ENCODE measurements at places on chromosomes 2 and 18.

DNA sequence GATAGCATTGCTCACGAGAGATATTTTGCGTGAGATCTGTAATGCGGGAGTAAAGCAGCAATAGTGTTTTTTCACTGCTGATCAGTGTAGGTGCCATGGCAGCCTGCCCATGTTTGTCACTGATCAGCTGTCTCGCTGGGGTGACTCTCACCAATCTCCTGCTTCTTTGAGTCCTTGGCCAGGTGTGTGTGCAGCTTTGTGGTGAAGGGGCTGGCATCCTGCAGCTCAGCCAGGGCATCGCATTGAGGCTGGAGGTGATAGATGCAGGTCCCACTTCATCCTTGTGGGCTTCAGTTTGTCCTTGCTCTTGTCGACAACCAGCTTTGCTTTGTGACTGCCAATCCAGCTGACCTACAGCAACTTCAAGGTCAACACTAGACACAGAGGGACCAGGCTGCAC lies 258.3 kb upstream of the CXCR4 start:
- DNase-seq = no peak

DNA sequence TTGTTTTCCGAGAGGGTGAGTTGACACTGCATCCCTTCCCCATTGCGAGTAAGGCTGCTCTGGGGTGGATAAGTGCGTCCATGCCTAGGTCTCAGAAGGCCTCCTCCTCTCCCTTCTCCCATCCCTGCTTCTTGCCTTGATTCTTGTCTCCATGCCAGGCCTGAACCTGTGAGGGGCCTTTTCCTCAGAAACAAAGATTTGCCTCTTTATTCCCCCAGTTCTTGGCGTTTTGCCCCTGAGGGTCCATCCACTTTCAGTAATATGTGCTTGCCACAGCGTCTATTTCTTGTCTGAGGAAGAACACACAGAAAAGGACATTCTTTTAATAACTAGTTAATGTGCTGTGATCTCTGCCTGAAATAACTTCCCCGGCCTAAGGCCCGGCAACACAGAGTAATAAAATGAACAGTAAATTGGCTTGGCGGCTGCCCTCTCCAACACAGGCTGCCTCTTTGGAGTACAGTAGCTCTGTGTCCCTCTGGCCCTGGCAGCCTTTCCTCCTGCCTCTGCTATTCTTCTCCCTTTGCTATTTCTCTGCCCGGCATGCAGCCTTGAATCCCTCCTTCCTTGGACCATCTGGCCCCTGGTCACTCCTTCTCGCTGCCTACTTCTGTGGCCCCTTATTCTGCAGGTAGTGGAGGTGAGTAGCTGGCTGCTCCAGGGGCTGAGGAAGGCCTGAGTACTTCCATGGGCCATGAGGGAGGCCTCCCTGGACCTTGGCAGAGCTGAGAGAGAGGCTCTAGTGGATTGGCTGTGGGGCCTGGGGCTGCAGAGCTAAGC lies 4.4 kb downstream of the EHD3 start:
- no peak for DNase-seq

DNA sequence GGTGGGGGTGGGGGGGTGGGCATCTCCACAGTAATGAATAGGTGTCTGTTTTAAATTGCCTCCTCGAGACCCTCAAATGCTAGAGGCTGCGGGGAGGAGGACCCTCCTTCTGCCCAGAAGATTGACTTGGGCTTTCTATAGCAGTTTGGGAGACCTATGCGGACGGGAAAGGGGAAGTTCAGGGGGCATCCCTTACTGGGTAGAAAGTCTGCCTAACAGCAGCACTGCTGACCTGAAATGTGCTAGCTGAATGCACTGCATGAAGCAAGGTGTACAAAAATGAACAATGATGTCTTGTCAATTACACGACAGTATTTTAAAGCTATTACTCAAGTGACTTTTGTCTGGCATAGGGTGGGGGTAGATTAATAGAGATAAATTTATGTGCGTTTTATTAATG lies 2.5 kb downstream of the DCC start:
- no peak for DNase-seq

DNA sequence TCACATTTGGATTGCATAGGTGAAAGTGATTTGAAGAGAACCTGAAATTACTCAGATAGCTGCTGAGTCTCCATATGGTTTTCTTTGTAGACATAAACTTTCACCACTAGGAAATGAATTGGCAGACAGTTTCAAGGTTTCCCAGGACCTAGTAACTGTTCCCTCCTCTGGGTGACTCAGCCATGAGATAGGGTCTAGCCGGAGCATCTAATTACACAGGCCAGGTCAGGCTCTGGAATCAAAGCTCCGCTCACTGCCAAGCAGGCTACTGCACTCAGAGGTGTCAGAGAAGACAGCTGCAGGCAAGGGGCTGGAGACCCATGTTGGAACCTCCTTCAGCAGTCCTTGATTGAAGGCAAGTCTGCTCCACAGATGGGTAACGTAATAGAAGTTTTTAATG lies 429.2 kb downstream of the TNS1 start:
- no peak for DNase-seq

GRCh38 chr18:35481960-35482366 lies 15.8 kb downstream of the INO80C start:
- no peak for DNase-seq

- no peak for DNase-seq
These were observed 111.9 kb downstream of the IRS1 start for GRCh38 chr2:226687641-226688253.

DNA sequence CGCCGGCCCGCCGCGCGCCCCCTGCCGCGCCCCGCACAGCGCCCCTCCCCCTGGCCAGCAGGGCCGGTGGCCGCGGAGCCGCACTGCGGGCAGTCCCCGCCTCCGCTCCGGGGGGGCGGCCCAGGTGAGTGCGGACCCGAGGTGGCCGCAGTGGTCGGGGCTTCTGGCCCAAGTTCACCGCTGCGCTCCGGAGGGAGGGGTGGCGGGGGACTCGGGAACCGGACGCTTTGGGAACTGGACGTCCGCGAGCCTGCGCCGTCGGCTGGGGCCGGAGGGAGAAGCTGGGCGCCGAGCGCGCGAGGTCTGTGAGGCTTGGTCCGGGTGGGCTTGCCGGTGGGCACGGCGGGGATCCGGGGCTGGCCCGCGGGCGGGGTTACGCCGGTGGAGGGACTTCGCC lies 591 bp upstream of the LDLRAD4 start:
- DNase-seq = no peak

DNA sequence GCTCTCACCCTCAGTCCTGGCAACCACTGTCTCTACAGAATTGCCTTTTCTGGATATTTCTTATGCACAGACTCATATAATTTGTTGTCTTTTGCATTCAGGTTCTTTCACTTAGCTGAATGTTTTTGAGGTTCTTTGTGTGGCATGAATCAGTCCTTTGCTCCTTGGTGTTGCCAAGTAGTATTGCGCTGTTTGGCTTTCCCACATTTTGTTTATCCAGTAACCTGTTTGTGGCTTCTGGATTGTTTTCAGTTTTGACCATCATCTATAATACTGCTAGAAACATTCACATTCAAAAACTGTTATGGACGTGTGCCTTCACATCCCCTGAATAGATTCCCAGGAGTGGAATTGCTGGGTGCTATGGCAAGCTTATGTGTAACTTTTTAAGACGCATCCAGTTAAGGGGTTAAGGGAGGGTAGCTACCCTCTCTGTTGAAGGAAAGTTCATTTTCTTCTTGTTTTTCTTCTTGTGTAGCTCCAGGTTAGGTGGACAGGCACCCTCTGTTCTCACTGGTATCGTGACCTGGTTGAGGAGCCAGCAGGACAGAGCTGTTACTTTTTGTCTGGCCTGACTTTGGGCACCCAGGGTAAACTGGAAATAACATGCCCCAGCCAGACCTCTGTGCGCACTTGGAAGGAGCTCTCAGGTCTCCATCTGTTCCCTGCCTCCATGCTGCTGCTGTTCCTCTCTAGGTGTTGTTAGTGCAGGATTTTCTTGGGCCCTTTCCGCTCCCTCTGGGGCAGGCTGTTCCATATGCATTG lies 29.6 kb downstream of the ARHGAP25 start:
- no peak for DNase-seq

GRCh38 chr2:172083628-172084394 lies 1.5 kb upstream of the DLX1 start:
- DNase-seq = peak; percentile 30

GRCh38 chr2:5569256-5569655 lies 122.9 kb upstream of the SOX11 start:
- no peak for DNase-seq

GRCh38 chr2:169507698-169508097 lies 1.8 kb upstream of the KLHL41 start:
- DNase-seq = no peak

GRCh38 chr2:122307763-122308162 lies 552.3 kb downstream of the TSN start:
- no peak for DNase-seq

DNA sequence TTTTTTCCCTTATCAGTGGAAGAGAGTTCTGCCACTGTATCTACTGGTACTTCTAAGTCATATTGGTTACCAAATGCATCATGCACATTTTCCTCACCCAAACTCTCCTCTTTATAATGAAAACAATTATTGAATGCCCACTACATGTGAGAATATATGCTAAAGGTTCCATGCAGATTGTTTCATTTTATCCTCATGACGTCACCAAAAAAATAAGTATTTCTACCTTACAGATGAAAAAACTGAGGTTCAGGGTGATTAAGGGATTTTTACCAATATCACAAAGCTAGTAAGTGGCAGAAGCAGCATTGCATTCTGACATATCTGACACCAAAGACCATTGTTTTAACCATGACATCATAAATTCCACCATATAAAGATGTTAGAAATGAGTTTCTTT lies 51.9 kb upstream of the ZEB2 start:
- DNase-seq = no peak

DNA sequence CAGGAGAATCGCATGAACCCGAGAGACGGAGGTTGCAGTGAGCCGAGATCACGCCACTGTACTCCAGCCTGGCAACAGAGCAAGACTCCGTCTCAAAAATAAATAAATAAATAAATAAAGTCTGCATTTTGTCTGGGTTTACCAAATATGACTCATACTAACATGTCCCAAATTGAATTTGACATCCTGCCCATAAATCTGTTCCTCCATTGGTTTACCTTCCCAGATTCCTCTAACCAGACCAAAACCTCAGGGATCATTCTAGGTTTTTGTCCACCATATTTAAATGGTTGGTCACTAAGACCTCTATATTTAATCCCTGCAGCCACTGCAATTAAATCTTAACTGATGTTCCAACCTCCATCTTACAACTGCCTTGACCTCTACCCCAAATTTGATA lies 150.9 kb downstream of the ATAD2B start:
- DNase-seq = no peak

- no peak for DNase-seq
These were observed 58.8 kb downstream of the ST6GAL2 start for GRCh38 chr2:106827158-106827557.

- DNase-seq = peak; percentile 44
These were observed 237.0 kb upstream of the FOSL2 start for GRCh38 chr2:28155627-28156026.

GRCh38 chr18:6414723-6415417 lies at the start of gene L3MBTL4:
TSS of gene L3MBTL4 (minus strand) at chr18:6414911. CDS start at chr18:6311625, 103,286 bp downstream.
- DNase-seq = peak; percentile 87

- no peak for DNase-seq
These were observed 88.4 kb downstream of the APOB start for GRCh38 chr2:20955277-20956026.

DNA sequence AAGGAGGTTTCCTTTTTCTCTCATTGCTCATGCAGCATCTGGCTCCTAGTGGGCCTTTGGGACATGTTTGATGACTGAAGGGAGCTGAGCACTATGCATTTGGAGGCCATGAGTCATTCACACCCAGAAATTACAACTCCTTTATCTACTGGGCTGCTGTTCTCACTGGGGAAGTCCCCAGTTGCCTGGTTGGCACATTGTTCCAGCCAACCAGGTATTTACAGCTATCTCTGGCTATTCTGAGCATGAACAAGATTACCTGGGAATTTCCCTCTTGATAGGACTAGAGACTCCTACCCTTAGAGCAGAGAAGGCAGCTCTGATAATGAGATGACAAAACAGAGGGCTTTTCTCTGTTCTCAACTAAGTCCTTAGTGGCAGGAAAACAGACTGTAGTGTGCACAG lies 206.5 kb downstream of the SETBP1 start:
- DNase-seq = no peak

DNA sequence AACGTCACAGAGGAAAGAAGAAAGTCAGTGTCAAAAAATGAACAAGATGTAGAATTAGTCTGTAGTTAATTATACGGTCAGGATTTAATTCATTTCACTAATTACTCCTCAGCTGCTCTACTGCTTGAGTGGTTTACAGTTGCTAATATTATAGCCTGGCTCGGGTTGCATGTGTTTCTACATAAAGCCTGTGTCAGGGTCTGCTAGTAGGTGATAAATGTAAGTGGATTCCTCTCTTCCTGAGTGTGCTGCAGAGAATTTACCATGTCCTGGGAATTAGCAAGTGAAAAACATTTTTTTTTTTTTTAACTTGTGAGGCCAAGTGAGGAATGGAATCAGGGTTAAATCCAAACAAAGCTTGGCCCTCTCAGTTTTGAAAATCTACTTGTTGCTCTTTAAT lies 622.6 kb downstream of the EPHA4 start:
- DNase-seq = no peak

GRCh38 chr2:43764086-43764705 lies 9.6 kb upstream of the DYNC2LI1 start:
- no peak for DNase-seq

- DNase-seq = no peak
These were observed 152.9 kb upstream of the NCKAP5 start for GRCh38 chr2:133721118-133721517.

DNA sequence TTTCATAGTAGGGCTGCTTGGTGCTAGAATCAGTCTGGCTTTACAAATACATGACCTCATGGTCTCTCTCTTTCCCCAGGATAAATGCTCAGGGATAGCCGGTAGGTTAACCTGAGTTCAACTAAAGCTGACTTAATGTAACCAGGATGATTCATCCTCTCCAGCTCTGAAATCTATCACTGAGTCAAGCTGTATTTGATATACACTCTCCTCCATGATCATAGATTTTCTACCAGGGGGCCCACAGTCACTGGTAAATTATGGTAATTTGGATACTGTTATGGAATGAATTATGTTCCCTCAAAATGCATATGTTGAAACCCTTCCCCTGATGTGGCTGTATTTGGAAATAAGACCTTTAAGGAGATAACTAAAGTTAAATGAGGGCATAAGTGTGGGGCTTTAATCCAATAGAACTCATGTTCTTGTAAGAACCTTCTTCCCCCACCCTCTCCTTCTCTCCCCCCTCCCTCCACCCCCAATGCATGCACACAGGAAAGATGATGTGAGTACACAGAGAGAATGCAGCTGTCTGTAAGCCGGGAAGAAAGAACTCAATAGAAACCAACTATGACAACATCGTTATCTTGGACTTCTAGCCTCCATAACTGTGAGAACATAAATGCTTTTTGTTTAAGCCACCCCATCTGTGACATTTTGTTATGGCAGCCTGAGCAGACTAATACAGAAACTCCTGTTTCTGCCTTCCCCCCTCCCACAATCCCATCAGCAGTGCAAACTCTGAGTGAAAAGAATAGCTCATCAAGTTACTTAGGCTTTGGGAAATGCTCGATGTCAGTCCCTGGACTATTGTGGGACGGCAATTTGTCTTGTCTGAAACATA lies 134.9 kb upstream of the KYNU start:
- DNase-seq = no peak

Measured in SK-N-SH (cell line).